ENCODE measurements at places on chromosomes 1 and 21.

DNA sequence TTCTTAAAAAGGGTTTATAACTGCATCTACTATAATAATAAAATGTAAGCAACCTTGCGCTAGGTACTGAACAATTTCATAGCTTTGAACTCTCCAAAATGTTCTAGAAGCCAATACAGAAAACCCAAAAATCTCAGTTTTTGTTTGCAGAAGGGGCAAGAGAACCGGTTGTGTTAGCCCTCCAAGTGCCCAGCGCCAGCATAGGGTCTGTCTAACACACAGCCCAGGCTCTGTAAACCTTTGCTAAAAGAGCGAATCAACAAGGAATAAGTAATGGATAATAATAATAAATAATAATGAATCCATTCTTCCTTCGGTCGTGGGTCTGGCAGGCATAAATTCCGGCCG, 333 bp upstream of the CHAF1B start:
- no peak for DNase-seq

DNA sequence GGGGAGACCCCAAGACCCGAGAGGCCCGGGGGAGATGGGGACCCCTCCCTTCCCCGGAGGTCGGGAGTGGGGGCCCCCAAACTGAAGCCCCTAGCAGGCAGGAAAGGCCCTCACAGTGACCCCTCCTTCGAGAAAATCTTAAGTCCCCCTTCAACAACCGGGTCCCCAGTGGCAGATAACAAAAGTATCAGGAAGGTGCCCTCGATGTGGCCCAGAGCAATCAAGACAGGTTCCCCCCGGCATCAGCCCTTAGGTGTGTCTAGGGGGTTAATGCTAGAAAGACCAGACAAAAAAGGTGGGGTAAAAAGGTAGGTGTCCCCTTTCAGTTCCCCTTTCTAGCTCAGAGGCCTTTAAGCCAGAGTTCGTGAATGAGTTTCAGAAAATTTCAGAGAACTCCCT, 282 bp upstream of the ECE1 start:
- no peak for DNase-seq

- no peak for DNase-seq
These were observed 39.7 kb downstream of the MAP3K21 start for GRCh38 chr1:233367057-233367803.

GRCh38 chr1:84985365-84985764, 11.5 kb downstream of the MCOLN2 start:
- no peak for DNase-seq

DNA sequence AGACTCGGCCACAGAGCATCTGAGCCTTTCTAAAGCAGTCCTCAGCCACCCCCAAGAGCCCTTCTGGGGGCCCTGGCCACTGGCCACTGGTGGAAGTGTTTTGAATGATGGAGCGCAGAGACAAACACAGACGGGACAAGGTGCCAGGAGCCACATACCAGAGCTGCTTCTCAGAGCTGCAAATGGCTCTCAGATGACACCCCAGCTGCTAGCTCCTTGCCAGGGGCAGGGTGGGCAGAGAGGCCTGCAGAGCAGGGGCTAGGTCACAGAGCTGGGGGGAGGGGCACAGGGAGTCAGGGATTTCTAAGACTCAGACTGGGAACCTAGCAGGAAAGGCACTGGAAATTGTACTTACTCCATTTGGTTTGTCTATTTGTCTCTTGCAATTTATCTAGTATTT, 30.4 kb downstream of the KCNN3 start:
- DNase-seq: peak; percentile 64

DNA sequence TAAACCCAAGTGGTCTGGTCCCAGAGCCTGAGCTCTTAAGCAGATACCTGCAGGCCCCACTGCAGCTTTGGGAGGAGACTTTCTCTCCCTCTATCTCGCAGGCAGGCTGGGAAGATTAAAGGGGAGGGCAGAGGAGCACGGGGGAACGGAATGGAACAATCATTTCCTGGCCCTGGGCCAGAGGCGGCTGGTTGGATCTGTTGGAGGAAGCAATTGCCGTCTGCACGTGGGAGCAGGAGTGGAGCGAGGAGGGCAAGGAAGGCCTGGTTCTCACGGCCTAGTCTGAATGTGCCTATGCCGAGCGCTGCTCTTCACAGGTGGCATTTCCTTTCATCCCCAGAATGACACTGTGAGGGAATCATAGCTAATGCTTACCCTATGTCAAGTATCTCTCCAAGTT, 23.7 kb downstream of the NKAIN1 start:
- DNase-seq: no peak

GRCh38 chr1:222557148-222557547, 9.2 kb upstream of the HHIPL2 start:
- no peak for DNase-seq

Data from GM03348 (cell line).